C1 segment of cervical spinal cord (tissue), 14 donors: ENCODE measurements at places on chromosomes 11 and 22.

- DNase-seq, result no peak
Observed at GRCh38 chr22:49567899-49568750, 259.5 kb downstream of the BRD1 start.

DNA sequence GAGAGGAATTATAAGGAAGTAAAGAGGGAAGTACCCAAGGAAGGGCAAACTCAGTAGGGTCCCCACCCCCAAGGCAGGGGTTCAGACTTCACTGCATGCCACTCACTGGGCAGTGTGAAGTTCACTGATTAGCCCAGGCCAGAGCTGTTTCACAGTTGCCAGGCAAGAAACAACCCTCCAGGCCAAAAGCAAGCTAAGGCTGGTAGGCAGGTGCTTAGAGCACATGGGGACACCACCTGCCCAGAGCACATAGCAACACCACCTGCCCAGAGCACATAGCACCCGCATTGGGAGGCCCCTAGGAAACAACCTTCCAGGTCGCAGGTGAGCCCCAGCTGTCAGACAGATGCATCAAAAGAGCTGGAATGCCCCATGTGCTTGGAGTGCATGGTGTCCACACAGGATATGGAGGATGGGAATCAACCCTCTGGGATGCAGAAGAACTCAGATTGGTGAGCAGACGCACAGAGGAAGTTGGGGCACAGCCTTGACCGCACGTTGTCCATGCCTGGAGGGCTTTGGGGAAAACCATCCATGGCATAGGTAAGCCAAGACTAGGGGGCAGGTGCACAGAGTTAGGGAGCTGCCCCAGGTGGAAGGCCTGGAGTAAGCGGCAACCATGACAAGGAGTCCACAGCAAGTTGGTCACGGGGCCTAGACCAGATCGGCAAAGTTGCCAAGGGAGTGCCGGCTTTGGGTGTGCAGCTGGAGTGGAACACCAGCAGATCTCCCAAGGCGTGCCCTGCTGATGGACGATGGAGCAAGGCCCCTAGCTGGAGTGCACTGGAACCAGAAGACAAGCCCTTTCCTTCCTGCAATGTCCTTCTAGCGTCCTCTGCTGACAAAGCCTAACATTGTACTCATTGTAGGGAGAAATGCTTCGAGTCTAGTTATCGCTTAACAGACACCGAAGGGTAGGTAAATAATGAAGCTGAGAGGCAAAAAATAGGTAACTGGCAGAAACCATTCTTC is 7.8 kb upstream of the TMEM216 start:
- DNase-seq, result no peak

GRCh38 chr11:19493446-19494213 is 219.0 kb upstream of the NAV2 start:
- no peak for DNase-seq

GRCh38 chr22:36853407-36854099 is 7.3 kb upstream of the NCF4 start:
- DNase-seq, result no peak

DNA sequence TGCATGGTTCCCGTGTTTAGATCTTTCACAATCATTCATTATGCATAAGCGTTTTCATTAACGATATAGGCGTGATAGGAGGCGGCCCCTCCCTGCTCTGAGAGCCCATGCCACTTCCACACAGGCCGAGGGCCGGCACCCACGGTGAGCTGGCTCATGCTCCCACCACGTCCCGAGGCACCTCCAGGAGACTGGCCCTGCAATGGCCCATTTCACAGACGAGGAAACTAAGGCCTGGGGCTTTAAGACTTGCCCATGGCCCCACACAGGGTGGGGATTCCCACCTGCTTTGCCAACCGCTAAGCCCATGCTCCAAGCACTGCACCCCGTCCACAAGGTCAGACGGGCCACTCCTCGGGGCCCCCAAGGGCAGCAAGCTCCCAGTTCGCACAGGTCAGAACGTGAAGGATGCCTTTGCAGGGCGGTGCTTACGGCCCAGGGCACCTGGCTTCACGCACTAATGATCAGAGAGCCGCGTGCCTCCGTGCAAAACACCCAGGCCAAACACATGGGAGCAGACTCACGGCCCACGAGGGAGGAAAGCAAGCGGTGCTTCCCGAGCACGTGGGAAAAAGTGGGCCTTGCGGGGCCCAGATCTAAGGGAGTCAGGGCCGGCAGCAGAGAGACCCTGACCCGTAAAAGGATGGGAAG is 8.3 kb downstream of the OSBPL5 start:
- DNase-seq, result no peak

DNA sequence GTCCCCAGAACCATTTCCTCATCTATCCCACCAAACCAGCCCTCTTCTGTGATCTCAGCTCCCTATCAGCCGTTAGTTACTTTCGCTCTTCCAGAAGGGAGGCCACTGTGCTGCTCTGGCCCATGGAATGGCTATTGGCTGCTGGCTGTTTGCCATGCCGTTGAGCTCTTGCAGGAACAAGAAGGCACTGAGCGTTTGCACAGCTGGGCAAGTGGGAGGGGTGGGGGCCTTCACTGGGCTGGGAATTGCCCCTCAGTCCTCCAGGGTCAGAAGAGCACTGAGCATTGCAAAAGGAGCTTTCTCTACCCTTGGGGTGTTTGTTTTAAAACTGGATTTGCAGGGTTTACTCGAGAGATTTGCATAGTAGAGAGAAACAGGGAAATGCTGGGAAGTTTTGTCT is 129.0 kb upstream of the PARVA start:
- DNase-seq, result peak; percentile 46

- DNase-seq, result no peak
Observed at GRCh38 chr11:74004046-74004695, 4.7 kb downstream of the UCP3 start.

DNA sequence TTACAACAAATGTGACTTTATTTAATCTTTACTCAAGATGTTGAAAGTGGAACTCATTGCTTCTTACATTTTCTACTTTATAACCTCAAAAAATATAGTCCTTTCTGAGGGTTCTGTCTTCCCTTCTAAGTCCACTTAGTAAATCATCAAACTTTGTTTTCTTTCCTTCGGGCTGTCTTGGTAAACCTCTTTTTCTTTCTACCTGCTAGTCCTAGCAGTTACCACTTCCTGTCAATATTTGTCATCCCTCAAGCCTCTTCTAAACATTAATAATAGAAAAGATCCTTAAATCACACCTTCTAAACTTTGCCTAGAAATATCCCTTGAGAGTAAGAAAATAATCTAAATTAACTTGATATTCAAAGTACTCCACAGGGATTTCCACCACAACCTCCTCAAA is 580.4 kb downstream of the CNTN5 start:
- no peak for DNase-seq

DNA sequence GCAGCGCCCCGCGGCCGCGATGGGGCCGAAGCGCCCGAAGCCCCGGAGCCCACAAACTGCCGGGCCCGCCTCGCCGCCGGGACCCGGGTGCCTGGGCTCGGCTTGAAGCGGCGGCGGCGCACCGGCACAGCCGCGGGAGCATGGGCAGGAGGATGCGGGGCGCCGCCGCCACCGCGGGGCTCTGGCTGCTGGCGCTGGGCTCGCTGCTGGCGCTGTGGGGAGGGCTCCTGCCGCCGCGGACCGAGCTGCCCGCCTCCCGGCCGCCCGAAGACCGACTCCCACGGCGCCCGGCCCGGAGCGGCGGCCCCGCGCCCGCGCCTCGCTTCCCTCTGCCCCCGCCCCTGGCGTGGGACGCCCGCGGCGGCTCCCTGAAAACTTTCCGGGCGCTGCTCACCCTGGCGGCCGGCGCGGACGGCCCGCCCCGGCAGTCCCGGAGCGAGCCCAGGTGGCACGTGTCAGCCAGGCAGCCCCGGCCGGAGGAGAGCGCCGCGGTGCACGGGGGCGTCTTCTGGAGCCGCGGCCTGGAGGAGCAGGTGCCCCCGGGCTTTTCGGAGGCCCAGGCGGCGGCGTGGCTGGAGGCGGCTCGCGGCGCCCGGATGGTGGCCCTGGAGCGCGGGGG is 346 bp downstream of the FJX1 start:
- DNase-seq, result no peak

GRCh38 chr11:1231396-1232020 is 8.6 kb downstream of the MUC5B start:
- DNase-seq, result no peak

- no peak for DNase-seq
Observed at GRCh38 chr22:38941488-38941987, 15.9 kb upstream of the APOBEC3A start.

DNA sequence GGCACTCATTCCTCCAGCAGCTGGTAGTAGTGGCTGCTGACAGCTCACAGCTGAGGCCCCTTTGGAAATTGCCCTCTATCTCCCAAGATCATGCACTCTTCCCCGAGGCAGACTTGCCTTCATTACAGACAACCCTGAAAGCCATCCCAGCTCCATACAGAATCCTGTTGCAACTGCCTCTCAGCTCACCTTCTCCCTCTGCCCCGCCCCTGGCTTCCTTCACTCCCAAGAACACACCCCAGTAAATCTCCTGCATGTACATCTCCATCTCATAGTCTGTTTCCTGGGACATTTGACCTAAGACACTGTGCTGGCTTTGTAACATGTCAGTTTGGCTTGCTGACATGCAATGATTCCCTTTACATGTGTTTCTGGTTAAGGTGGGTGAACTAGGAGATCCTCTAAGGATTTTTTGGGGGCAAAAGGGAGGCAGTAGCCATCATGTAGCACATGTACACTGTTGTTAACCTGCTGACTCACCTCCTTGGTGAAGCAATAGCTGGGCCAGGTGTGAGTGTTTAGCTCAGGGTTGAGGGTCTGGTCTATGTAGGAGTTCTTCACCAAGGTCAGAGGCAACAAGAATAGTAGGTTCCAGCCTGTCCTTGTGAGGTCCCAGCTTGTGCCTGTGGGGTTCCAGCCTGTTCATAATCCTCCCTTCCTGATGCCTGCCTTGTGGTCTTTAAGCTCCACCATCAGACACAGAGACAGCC is 179.6 kb downstream of the CSNK2A3 start:
- no peak for DNase-seq

GRCh38 chr11:122882857-122883645 is 492 bp downstream of the JHY start:
- DNase-seq, result peak; percentile 17

DNA sequence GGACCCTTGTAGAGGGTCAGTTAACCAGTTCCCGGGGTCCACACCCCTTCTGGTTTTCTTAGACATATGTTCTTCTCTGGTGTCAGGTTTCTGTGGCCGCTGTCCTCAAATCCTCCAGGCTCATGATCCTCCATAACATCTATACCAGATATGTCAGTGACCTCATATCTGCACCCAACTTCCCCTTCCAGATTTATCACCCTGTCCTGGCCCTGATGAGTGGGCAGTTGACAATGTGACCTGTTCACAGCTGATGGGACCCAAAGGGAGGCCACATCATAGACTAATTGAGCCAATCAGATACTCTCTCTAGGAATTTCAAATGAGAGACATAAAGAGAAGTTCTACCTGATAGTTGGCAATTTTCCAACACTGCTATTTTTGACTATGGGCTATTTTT is 5.1 kb downstream of the DKK3 start:
- DNase-seq, result no peak

GRCh38 chr11:102467853-102468580 is 15.5 kb upstream of the TMEM123 start:
- no peak for DNase-seq

- DNase-seq, result no peak
Observed at GRCh38 chr11:128776424-128777284, 82.8 kb downstream of the FLI1 start.

DNA sequence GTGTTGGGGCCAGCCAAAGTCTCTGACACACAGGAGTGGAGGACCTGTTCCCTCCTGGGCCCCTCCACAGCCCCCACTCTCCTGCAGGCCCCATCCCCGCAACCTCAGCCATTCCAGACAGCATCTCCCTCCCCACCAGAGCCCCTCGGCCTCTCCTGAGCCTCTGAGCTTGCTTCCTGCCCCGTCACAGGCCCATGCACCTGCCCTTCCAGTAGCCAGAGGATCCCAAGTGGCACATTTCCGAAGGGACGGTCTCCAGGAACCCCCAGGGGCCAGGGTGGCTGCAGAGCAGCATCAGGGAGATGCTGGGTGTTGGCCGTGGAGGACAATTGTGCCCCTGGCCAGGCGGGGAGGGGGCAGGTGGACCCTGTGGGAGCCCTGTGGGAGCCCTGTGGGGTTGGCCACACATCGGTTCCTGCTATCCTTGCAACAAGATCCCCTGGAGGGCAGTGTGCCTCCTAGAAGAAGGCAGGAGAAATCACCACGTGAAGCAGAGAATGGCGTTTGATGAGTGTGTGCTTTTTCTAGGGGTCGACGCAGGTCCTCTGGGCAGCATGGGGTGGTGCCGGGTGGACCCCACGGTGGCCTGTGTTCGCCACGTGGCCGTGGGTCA is 45.3 kb upstream of the PPARA start:
- DNase-seq, result no peak

GRCh38 chr11:9005087-9005486 is 1.3 kb upstream of the NRIP3 start:
- DNase-seq, result peak; percentile 70

DNA sequence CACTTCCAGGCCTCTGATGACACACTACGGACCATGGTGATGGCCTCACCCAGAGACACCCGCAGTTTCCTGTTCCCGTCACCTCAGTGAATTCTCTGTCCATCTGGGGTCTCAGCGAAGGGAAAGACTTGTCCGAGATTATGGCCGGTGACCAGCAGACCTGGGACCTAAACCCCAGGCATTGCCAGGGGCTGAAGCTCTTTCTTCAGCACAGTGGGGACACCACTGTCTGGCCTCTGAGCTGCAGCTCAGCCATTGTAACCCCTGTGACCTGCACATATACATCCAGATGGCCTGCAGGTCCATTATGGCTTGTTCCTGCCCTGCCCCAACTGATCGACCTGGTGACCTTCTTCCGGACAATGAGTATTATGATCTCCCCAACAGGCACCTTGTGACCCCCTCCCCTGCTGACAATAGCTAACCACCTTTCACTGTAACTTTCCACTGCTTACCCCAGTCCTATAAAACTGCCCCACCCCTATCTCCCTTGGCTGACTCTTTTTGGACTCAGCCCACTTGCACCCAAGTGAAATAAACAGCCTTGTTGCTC is 22.3 kb downstream of the CBX7 start:
- no peak for DNase-seq

DNA sequence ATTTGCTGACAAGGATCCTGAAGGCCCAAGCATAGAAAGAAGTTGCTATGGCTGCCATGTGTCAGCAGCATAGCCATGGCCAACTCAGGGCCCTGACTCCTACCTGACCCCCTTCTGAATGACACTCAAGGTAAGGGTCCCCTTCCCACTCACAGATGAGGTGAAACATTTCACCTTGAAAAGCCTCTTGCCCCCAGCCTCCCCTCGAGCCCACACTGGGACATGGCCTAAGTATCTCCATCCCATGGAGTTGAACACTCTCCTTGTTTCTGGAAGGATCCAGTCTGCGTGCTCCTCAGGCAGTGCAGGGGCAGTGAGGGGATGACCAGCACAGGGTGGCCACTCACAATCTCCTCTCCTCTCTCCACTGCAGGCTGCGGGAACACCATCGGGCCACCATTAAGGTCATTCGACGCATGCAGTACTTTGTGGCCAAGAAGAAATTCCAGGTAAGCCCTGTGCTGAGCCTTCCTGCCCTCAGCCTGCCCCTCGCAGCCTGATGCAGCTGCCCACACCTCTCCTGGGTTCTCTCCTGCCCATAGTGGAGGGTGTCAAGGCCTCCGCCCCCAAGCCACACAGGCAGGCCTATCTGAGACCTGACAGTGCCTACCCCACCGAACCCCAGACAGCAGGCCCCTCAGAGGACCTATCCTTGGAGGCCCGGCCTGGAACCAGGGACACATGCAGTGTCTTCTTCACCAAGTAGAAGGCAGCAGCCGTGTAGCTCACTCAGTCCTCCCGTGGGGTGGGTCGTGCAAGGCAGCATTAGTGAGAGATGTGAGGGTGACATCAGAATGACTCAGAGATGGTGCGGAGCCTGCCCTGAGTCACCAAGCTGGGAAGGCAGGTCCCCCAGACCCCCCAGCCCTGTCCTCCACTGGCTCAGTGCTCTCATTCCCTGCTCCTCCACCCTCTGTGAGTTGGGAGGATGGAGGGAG is 68.9 kb upstream of the KCNQ1OT1 start:
- no peak for DNase-seq
